ENCODE measurements at places on chromosomes 4 and X.

GRCh38 chrX:115387327-115387726 lies 97.8 kb downstream of the LUZP4 start:
- no peak for DNase-seq

DNA sequence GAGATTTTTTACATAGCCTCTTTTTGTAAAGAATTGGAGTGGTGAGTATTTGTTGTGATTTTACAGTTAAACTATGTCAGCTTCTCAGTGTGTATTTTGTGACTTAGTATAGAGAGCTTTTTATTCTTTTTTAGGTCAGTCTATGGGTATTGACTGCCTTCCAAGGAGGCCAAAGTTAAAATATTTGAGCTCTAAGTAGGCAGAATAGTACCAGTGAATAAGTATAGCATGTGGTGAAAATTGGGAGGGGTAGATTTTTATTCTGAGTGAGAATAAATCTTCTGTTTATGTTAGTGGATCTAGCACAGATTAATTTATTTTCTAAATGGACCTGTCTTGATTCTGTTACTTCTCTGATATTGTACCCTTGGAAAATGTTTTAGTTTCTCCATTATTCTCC lies 37.5 kb downstream of the HERC3 start:
- no peak for DNase-seq

DNA sequence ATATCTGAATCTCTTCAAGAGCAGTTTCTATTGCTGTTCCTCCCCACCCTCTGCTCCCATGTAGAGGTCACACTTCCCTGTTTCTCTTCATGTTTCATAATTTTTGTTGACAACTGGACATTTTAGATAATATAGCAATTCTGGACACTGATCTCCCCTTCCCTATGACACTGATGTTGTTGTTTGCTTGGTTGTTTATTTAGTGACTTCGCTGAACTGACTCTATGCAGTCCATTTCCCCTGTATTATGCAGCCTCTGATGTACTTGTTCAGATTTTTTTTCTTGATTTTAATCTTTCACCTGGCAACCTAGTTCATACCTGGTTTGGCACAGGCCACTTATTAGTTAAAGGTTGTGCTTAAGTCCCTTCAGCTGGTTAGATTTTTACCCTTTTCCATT lies 29.2 kb downstream of the CLDN2 start:
- DNase-seq: no peak

DNA sequence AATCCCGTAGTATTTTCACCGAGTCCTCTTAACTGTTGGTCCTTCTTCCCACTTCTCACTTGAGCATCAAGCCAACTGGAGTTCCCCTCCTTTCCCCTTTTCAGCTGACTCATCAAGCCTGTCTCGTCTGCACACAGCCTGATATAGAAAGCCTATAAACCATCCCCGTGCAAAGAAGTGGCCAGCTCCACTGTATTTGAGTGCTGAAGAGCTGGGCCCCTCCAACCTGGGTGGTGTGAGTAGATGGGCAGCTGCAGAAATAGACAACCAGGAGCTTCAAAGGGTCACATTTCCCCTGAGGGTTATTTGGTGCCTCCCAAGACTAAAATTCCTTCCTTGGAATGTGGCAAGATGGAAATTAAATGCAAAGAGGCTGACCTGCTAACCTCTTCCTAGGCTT lies 199.7 kb downstream of the HS6ST2 start:
- DNase-seq: no peak

- DNase-seq: peak; percentile 28
Observed at GRCh38 chr4:37762294-37762990, 64.0 kb upstream of the PGM2 start.

DNA sequence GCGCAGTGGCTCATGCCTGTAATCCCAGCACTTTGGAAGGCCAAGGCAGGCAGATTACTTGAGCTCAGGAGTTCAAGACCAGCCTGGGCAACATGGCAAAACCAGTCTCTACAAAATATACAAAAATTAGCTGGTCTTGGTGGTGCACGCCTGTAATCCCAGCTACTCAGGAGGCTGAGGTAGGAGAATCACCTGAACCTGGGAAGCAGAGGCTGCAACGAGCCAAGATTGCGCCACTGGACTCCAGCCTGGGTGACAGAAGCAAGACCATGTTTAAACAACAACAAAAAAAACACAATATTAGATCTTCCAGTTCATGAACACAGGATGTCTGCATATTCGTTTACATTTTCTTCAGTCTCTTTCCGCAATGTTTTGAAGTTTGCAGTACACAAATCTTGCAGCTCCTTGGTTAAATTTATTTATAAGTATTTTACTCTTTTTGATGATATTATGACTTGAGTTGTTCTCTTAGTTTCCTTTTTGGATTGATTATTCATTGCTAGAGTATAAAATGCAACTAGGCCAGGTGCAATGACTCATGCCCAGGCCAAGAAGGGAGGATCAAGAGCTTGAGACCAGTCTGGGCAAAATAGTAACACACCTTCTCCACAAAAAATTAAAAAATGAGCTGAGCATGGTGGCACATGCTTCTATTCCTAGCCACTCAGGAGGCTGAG lies 30.4 kb upstream of the ABCG2 start:
- DNase-seq: peak; percentile 34

DNA sequence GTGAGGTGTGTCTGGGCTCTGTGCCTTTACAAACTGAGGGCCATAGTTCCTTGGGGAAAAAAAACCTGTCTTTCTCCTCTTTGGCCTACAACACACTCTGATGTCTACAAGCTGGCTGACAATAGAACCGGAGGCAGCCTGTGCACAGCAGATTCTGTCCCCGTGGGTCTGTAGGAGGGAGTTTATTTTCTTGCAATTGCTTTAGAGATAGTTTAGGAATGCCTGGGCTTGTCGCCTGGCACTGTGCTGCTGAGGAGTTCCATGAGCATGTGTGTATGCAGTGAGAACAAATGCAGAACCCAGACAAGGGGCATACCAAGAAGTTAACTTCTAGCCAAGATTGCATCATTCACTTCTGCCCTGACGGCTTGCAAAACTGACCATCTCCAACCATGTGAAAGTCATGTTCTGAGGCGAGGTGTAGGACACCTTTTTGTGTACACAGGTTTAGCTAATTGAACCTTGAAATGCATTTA lies 54.1 kb downstream of the CCNI start:
- no peak for DNase-seq

DNA sequence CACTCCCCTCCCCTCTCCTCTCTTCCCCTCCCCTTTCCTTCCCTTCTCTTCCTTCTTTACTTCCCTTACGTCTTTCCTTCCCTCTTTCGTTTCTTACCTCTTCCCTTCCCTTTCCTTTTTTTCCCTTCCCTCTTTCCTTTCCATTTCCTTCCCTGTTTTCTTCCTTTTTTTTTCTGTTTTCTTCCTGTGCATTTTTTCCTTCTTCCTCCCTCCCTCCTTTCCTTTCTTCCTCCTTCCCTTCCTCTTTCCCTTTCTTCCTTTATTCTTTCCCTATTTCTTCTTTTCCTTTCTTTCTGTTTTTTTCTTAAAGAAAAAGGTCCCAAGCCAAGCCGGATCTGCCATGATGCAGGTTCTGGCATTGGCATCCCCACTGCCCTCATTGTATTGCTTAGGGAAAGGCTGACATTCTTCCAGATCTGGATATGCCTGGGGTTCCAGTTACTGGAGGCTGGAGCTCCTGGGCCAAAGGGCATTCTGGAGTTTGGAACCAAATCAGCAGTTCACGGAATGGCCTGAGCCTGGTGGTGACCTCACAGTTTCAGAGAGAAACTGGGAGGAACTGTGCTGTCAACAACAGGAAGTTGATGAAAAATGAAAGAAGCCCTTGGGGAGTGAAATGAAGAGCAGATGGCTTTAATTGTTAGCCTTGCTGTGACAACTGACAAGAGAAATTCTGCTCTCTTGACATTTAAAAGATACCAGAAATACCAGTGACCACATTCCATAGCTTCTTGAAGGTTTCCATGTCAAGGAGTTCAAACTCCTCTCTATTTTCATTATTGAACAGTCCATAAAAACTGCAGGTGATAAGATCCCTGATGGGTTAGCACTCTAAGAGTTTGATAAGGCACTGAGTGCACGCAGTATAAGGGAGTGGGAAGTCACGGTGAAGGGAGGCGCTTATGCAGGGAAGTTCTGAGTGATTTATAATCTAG lies 622.1 kb downstream of the SPRY1 start:
- no peak for DNase-seq

DNA sequence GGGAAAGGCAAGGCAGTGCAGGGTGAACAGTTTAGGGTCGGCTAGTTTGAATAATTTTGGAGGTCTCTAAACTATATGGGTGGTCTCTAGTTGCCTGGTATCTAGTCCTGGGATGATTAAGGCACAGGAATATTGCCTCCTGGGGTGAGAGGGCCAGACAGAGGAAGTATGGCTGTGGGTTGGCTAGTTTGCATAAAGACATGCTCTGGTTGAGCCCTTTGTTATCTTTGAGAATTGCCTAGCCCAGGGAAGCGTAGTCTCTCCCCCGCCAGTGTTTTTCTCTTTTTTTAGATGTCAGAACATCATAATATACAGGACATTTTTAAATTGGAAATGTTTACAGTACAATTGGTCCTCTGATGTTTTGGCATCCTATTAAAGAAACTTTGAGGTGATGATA lies 163.5 kb downstream of the PWWP3B start:
- DNase-seq: no peak

GRCh38 chrX:2863646-2864045 lies 34.9 kb downstream of the GYG2 start:
- DNase-seq: no peak

DNA sequence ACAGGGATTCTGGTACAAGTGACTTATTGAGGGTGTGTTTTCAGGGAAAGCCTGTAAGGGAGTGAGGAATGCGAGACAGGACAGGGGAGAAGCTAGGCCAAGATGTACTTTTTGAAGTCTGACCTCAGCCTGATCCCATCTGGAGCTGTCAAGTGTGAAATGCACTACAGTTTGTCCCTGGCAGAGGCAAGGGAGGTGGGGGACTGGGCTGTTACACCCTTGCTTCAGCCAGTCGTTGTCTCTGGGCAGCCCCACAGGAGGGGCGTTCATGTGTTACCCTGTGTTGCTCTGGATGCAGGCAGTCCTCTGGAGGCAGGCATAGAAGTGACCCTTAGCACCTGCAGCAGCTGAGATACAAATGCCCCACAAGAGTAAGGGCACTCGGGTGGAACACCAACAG lies 25.8 kb downstream of the PPEF1 start:
- DNase-seq: no peak

DNA sequence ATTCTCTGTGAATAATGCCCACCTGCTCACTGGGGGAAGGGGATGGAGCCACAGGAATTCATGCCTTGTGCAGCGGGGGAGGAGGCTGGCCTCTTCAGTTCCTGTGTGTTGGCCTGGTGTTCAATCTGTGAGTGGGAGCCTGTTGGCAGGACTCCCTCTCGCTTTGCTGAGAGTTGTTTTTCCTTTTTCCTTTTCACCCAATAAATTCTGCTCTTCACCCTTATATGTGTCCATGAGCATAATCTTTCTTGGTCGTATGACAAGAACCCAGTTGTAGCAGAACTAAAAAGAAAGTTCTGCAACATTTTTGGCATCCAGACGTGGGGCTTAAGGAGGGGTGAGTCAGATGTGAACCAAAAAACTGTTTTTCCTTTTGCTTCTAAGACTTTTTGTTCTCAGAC lies 235.2 kb upstream of the HDX start:
- DNase-seq: no peak

- peak; percentile 11 for DNase-seq
Observed at GRCh38 chr4:78661921-78662521, 110.5 kb downstream of the ANXA3 start.

DNA sequence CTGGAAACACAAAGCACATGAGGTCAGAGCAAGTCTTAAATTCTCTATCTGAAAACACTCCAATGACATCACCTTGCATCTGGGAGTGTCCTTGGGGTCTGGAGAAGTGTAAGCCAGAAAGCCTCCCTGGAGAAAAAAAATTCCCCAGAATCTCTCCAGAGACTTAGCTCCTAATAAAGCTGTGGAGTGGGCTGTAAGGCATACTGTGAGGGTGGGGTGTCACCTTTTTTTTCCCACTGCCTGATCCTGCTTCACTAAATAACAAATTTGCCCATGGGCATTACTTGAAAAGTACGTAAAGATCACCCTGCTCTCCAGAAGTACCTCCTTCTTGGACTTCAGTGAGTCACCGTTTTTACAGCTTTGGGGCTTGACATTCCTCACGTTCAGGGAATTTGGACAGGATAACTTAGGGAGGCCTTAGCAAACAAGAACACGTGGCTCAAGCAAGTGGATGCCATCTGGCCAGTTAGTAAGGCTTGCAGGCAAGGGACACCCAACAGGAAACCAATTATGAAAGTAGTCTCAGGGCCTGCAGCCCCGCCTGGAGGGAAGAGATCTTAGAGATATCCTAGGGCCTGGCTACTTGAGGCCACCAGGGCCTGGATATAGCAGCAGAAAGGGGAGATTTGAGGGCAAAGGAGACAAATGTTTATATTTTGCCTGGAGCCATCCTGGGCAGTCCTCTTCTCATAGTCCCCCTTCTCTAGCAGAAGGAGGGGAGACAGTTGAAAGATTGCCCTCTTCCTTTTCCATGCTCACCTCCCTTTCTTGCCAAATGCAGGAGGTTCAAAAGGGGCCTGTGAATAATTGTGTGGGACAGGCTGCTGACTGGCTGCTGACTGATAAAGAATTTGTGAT lies 60.1 kb upstream of the PLAC1 start:
- DNase-seq: peak; percentile 9

DNA sequence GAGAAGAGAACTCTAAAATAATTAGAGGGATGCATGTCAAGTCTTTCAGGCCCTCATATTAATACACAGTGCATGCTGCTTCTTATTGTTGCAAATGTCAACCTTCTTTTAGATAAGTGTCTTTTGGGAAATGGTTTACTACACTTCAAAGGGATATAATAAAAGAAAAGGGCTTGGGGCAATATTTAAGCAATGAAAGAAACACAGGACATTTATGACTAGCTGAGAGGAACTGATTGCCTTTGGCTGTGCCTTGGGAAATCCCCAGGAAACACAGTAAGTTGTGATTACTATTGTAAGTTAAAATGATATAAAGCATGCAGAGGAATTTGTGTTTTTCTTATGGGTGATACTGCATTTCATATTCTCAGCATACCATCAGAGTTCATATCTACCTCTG lies 1036.2 kb upstream of the GRID2 start:
- DNase-seq: no peak

- no peak for DNase-seq
Observed at GRCh38 chr4:31051565-31051964, 331.4 kb downstream of the PCDH7 start.

DNA sequence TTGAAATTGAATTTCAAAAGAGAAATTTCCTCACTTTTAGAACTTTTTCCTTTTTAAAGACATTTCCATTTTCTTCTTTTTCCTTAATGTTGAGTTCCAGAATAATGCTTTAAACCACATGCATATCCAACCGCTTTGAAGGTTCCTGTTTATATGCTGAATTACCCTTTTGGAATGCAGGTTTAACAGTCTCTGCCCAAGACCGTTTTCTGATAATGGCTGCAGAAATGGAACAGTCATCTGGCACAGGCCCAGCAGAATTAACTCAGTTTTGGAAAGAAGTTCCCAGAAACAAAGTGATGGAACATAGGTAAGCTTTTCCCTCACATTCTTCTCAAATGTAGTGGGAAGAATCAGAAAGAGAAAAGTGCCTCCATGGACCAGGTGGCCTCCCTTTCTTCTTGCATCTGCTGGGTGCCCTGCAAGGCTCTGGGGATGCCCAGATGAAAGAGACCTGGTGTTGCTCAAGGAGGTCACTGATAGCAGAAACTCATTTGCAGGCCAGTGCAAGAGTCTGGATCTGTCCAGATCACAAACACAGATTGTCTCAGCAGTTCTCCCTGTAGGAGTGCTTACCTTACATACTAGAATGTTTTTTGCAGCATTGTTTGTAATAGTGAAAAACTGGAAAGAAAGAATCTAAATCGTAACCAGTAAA lies 42.9 kb downstream of the MOSPD2 start:
- DNase-seq: no peak
